Activated CD4-positive, alpha-beta T cell treated with anti-CD3 and anti-CD28 coated beads, Interleukin-2, amount 50 U/mL, for 48 hours (primary cell): ENCODE measurements at places on chromosomes 1 and 21.
A peak's percentile ranks its signal among the peaks of the same experiment; 100 is the strongest.

DNA sequence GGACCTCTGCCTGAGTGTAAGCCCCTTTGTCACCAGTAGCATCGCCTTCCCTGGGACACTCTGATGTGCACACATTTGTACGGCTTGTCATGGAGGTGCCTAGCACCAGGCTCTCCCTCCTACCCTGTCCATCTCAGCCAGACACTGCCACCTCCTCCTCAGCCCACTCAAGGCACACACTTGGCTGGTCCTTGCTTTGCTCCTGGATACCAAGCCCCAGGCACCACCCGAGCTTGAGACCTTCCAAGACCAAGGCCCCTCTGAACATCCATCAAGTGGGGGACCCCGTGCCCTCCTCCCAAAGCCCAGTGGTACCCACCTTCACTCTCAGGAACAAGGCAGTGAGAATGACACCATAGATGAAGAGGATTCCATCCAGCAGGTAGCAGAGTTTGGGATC, 78.0 kb downstream of the CD247 start:
- DNase-seq: no peak

DNA sequence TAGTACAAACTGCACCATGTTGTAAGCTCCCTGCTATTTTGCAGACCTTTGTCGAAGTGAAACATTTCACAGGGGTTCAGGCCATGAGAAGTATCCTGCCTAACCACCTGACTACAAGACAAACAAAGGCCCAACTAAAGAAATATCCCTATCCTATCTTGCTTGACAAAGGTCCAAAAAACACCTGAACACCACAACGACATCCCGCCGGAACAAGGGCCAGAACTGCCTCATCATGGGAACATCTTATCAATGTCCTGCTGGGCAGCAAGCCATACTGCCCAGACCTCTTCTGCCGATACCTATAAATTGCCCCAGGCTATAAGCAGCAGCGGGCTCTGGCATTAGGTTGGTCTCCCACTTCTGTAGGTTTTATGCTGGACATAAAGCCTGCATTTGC, 12.3 kb downstream of the MYSM1 start:
- DNase-seq: no peak

GRCh38 chr1:232627645-232628334, 2.1 kb downstream of the SIPA1L2 start:
- DNase-seq: no peak

DNA sequence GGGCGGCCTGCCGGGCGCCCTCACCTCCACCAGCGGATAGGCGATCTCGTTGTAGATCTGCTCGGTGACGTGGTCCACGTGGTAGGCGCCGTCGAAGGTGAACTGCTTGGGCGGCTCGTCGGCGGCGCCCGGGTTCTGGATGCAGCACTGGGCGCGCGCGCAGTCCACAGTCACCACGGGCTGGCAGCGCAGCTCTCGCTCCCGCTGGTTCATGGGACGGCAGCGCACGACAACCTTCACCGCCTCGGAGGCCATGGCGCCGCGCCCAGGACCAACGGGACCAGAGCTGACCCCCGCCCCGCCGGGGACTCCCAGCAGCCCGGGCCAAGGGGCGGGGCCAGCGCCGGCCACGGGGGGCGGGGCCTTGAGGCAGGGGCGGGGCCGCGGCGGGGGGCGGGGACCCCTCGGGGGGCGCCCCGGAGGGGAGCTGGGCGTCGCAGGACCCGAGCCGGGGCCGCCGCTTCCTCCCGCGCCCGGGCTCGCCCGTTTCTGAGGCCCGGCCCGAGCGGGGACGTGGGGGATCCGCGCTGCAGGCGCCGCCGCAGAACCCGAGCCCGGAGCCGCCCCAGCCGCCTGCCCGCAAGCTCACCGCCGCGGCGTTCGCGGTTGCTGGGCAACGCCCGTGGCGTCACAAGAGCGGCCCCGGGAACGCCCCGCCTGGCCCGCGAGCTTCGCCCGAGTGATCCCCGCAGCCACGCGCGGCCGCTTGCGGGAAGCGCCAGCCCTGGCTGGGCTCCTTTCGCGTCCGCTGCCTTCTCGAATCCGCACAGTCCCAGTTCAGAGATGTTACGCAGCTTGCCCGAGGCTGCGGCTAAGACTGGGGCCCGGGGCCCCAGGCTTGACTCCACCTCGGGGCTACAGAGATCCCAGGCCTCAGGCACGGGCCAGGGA, at the start of gene KIF17:
Gene KIF17, minus strand, starts transcription at position 556 of the 891 bp plus-strand sequence. Its CDS starts 301 bp downstream, at position 255.
- peak; percentile 57 for DNase-seq

GRCh38 chr1:174230399-174230798, 71.1 kb downstream of the RABGAP1L start:
- no peak for DNase-seq

GRCh38 chr1:68725001-68725752, 228.3 kb upstream of the DEPDC1 start:
- DNase-seq: no peak

- peak; percentile 66 for DNase-seq
These were observed 14.0 kb downstream of the SLC37A1 start for GRCh38 chr21:42527489-42528158.

GRCh38 chr1:32199717-32200072, 700 bp upstream of the CCDC28B start:
- DNase-seq: no peak

- no peak for DNase-seq
These were observed 981.7 kb upstream of the NCAM2 start for GRCh38 chr21:20016435-20017005.

DNA sequence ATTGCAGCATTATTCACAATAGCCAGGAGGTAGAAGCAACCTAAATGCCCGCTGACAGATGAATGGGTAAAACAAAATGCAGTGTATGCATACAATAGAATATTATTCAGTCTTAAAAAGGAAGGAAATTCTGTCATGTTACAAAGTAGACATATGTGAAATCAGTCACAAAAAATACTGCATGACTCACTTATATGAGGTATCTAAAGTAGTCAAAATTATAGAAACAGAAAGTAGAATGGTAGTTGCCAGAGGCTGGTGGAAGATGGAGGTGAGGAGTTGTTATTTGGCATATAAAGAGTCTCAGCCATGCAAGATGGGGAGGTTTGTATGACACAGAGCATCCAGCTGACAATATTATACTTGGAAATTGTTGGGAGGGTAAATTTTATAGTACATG, 43.0 kb upstream of the EGLN1 start:
- DNase-seq: no peak

GRCh38 chr1:227895828-227896685, 51.7 kb downstream of the WNT9A start:
- no peak for DNase-seq

DNA sequence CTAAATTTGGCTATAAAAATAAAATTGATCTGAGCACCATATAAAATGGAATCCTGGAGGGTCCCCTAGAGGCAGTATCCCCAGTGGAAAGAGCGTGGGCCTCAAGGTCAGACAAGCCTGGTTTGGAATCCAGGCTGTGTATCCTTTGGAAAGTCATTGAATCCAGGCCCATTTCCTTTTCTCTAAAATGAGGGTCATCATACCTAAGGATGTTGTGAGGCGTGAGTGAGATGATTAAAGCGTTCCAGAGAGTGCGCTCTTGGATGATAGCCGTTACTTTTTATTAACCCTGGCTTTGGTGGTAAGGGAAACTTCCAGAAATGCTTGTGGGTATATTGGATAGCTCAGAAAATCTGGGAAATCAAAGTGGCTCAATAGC, 683 bp upstream of the ZNF436 start:
- DNase-seq: no peak

GRCh38 chr21:39048064-39048463, 135.2 kb downstream of the PSMG1 start:
- no peak for DNase-seq

DNA sequence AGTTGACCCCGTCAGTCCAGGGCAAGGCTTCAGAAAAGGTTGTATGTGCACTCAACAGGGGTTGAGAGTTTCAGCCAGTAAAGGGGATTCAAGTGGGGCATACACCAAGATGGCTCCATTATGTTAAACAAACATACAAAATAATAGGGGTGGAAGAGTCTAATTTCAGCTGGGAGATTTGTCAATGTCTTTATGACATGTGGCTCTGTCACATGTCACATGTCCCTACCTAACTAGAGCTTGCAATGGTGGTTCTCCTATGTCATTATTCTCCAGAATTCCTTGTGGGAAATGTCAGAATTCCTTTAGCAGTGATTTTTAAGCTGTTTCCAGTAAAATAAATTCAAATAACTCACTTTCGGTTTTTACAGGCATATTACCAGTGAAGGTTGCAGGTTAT, 392.0 kb upstream of the ADGRL4 start:
- DNase-seq: no peak

GRCh38 chr1:41917835-41918449, 780 bp downstream of the HIVEP3 start:
- peak; percentile 52 for DNase-seq

GRCh38 chr1:215360031-215360430, 207.1 kb upstream of the KCTD3 start:
- DNase-seq: no peak

- peak; percentile 82 for DNase-seq
These were observed at the start of gene SLC35A3 for GRCh38 chr1:99969729-99970621. Gene SLC35A3, plus strand, starts transcription at chr1:99969996. Its CDS starts 23,559 bp downstream, at chr1:99993555.

DNA sequence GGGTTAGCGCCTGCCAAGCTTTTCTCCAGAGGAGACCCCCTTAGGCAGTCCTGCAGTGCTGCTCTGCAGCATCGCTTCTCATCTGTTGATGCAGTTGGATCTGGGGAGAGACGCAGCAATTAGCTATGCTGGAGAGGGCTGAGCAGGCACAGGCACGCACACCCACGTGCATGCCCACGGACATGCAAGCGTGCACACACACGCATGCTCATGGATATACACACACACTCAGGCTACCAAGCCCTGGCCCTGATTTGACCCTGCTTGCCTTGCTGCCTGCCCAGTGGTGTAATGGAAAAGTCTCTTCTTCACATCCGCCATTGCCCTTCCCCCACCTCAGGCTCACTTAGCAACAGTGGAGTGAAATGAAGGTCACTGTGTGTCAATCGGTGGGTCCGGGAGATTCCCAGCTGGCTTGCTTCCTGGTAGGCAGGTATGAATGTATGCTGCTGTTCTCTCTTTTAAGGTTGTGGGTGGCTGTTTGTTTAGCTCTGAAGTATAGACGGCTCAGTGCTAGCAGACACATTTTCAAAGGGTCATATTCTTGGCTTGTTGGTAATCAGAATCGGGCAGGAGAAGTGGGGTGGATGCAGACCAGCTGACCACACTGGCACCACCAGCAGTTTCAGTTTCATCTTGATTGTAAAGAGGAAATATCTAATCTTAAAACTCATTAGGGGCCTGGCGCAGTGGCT, 9.5 kb downstream of the ATP1B1 start:
- peak; percentile 46 for DNase-seq

DNA sequence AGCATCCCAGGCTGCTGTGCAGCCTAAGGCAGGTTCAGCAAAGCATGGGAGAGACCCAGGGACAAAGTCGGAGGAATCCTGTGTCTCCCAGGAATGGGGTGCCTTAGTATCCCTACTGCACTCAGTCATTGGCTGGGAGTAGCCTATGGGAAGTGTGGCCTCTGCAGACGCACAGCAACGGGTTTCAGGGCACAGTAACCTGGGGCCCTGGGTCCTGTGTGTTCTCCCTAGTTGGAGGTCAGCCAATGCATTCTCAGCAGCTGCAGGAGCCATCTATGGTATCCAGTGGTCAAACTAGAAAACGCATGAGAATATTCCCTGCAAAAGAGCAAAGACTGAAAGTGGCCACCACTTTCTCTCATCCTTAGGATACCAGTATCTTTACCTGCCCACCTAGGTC, 13.7 kb upstream of the C1orf21 start:
- DNase-seq: no peak

DNA sequence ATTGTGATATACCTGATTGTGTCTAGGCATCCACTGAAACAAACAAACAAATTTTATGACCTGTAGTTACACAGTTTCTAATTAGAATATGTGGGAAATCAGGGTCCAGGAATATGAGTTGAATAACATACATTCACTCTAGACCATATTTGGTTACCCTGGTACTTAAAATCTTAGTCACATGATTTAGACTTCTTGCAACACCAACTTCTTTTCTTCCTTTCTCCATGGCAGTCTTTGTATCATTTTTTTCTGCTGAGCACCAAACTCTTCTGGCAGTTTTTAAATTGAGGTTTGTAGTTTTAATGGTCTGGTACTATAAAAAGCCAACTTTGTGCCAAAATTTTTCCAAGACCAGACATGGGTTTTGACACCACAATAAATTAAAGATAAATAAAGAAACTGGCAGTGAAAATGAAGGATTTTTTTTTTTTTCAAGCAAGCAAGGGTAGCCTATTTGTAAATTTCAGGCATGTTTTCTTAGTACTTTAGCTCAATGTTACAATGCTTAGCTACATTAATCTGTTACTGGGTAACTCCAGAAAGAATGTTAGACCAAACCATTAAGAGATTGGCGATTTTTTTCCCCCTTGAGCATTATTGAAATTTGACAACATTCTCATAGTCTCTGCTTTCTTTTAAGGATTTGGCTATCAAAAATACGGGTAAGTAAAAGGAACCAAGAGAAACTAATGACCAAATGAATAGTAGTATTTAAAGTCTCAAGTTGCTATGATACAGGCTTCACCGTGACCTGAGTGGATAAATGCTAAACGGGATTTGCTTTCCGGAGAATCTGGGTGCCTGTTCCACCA, 108.5 kb downstream of the NFIA start:
- DNase-seq: no peak

- DNase-seq: no peak
These were observed 48.5 kb downstream of the NR5A2 start for GRCh38 chr1:200075938-200076546.

- no peak for DNase-seq
These were observed 30.7 kb downstream of the SLC2A1 start for GRCh38 chr1:42927920-42928505.

GRCh38 chr21:37393030-37393429, 26.5 kb downstream of the DYRK1A start:
- DNase-seq: no peak

DNA sequence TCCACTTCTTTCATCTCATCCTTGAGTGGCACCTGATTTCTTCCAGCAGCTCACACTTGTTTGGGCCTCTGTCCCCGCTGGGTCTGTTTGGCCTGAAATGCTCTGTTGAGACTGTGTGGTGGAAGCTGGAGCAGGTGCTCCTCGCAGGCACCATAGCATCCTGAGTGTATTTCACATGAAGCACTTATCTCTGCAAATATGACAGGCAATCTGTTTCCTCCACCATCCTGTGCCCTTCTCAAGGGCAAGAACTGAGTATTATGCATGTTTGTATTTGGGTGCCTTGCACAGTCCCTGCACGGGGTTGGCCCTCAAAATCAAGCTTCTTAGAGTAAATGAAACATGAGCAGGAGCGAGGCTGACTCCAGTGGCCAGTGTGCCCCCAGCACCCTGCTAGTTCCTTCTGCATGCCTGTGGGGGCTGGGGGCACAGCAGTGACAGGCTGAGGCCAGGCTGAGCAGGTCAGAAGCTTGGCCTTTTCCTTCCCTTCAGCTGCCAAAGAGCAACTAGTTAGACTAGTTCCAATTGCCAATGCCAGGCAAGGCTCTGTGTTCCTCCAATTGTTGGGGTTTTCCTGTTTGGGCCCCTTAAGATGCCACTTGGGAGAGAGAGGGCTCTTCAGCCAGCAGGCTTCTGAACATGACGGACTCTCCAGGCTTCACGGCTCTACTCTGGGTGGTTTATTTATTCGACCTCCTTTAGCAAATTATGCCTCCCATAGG, 129.6 kb upstream of the ATP1A1 start:
- DNase-seq: no peak

DNA sequence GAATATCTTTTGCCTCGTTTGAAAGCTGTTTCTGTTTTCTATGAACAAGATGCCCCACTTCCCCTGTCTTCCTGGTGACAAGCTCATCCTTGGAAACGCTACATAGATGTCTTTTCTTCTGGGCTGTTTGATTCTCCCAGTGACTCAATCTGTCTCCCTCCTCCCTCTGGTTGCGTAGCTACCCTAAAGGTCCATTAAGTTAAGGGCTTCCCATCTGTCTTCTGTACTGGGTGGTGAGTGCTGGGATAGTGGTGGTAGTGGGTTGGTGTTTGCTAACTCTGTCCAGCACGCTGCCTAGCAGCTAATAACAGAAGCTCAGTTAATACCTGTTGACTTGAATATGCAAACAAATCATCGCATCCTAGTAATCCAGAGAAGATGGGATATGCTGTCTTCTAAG, 50.2 kb upstream of the GCLM start:
- DNase-seq: no peak
